Kidney tubule cell (primary cell): ENCODE measurements at places on chromosomes 11 and 22.

DNA sequence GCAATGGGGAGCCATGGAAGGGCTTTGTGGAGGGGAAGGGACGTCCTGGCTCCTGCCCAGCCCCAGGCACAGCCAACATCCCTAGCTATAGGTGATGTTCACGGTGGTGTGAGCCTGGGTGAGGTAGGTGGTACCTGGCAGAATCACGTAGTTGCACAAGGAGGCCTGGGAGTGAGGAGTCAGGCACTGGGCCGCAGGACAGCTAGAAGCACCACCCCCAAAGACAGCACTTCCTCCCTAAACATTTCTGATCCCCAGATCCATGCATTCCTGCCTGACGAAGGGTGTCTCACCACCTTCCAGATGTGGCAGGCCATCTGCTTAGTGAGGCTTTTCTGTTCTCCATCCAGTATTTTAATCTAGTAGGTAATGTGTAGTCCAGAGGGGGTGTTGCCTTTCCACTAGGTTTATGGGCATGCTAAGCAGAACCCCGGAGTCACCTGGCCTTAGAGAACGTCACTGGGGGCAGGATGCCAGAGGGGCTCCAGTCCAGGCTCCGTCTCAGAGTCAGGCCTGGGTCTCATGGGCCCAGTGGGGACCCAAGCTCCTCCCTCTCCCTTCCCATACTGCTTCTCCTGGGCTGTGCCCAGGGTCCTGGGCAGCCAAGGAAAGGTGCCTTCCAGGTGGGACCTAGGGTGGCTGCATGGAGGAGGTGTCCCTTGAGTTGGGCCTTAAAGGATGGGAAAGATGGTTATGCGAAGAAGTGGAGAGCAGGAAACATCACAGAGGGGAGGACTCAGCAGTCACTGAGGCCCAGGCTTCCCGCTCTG, 56.2 kb downstream of the OTOG start:
- DNase-seq = no peak

- no peak for DNase-seq
These were observed 1008.4 kb downstream of the JRKL start for GRCh38 chr11:97398246-97398645.

- DNase-seq = no peak
These were observed 5.1 kb downstream of the TSPAN18 start for GRCh38 chr11:44731685-44732430.

DNA sequence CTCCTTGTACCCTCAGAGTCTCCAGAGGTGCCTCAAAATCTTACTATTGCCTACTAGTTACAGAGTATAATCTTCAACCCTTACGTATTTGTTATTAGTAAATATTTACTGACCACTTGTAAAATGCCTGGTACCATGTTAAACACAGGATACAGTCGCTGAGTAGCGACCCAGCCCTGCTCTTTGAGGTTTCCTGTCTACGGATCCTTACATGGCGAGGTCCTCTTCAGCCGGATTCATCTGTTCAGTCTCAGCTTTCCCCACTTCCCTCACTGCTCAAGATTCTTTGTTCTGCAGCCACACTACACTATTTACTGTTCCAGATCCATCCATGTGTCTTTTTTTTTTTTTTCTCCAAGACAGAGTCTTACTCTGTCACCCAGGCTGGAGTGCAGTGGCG, 13.2 kb upstream of the TTC36 start:
- no peak for DNase-seq

DNA sequence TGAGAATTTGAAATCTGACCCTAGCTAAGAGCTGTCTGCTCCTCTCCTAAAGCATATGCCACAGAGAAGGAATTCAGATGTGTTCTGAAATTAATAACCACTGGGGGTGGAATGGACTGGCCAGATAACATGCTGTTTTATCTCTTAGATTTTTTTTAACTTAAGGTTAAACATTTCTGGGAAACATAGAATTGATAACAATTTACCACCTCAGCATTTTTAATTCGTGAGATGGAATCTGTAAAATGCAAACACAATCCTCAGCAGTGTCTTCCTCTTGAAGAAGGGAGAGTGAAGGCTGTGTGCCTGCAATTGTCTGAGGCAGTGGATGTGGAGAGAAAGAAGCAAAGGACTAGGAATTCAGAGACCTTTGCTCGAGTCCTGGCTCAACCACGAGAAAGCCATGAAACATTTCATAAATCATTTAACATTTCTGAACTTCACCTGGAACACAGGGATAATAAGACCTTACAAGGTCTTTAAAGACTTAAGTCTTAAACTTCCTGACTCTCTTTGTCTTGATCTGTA, at the start of gene SLC5A12:
SLC5A12 (minus strand) TSS at position 113 of the 528 bp plus-strand sequence. CDS start 346 bp downstream, outside the sequence.
- DNase-seq = no peak

- no peak for DNase-seq
These were observed 8.1 kb upstream of the DGKZ start for GRCh38 chr11:46338988-46339666.

DNA sequence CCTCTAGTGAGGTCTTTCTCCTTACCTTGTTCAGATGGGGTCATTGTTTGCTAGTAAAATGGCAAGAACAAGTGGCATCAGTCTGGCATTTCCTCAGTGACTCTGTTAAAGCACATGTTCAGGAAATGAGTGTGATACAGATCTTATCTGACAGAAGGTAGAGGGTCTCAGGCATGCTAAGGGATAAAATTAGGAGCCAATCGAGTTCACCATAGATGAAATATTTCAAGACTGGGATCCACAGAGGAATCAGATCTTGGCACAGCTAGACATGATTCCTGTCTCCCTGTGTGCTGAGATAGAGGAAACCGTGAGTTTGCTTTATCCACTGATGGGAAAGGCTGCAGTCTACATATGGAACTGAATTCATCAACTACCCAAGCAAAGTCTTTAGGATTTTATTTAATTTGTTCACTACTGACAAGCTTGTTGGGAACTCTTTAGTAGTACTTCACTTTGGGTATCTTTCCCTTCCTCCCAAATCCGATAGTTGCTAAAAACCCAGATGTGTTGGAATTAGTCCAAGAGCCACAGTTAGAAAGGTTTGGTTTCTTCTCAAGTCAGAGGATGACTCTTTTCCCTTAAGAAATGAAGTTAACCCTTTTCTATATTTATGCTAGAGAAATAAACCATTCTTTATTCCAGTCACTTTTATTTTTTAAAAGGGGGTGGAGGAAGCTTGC, 18.4 kb downstream of the FAM118B start:
- no peak for DNase-seq

GRCh38 chr22:23591201-23591791, 11.2 kb upstream of the IGLL1 start:
- peak; percentile 41 for DNase-seq

DNA sequence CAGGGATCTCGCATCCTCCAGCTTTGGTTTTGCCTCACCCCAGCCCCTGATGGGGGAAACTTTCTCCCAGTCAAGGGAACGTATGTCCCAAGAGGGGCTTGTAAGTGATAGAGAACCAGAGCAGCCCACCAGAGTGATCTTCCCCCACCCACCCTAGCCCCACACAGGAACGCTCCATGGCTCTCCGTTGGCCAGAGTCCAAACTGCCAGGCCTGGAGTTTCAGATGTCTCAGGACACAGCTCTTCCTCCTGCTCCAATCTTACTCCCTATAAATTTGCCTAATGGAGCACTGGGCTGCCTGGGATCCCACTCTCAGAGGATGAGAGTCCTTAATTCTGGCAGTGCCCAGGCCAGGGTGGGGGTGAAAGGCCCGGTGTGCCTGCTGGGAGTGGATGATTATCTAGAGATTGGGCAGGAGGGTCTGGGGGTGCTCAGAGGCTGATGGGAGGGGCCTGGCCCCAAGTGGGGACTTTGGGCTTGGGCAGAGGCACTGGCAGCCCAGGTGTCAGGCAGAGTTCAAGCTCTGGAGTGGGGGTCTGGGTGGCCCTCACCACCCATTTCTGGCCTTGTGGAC, 79.9 kb downstream of the WNT7B start:
- DNase-seq = no peak

DNA sequence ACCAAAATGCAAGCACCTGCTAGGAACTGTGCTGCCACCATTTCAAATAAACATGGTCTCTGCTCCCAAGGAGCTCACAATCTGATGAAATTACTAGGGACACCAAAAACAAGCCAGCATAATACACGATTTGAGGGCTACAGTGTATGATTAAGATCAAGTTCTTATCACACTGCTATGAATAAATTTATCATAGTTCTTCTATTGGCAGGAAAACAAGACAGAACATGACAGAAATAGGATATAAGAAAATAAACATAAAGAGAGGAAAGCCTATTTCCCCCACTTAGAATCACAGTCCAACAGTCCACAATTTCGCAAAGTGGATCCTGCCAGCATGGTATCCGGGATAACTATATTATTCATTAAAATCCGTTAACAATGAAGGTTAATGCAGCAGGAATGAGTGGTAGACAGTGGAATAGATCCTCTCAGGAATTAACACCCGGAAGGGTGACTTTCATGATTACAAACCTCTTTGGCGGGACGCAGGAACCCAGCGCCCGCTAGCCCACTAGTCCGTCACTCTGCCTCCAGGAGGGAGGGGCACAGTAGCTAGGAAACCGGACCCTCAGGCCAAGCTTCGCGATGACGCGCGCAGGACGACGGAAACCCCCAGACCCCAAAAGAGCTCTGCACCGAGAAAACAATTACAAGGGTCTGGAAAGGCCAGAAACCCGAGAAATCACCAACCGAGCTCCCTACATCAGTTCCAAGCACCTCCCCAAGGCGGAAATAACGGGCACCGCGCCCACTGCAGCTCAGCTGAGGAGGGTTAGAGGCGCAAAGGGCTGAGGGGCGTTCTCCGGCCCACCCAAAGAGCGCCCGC, 607 bp downstream of the CCDC82 start:
- peak; percentile 61 for DNase-seq

DNA sequence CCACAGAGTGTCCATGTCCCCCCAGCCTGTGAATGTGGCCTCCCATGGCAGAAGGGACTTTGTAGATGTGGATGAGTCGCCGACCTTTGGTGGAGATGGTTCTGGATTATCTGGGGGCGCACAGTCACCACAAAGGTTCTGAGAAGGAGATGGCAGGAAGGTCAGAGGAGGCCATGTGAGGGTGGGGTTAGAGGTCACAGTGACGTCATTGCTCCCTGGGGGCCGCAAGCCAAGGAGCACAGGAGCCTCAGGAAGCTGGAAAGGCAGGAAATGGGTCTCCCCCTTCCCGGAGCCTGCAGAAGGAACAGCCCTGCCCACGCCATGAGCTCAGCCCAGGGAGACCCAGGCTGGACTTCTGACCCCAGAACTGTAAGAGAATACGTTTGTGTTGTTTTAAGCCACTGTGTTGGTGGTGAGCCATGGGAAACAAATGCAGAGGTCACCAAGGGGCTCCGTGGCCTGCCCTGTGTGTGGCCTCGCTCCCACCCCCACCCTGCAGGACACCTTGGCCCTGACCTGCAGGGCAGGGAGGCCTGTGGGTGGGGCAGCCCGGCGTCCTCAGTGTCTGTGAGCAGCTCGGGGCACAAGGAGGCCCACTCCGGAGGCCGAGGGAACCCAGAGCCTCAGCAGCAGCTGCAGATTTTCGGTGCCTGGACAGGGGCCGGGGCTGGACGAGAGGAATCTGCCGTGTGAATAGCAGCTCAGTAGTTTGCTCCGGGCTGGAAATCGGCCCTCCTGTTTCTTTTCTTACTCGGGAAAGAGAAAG, 32.1 kb downstream of the GRAMD4 start:
- DNase-seq = peak; percentile 18

GRCh38 chr11:116792869-116793771, 1.4 kb upstream of the APOA5 start:
- DNase-seq = peak; percentile 85

GRCh38 chr22:43944670-43945430, 10.4 kb upstream of the SAMM50 start:
- DNase-seq = peak; percentile 30

- no peak for DNase-seq
These were observed 3.8 kb upstream of the APOL1 start for GRCh38 chr22:36249160-36249559.

DNA sequence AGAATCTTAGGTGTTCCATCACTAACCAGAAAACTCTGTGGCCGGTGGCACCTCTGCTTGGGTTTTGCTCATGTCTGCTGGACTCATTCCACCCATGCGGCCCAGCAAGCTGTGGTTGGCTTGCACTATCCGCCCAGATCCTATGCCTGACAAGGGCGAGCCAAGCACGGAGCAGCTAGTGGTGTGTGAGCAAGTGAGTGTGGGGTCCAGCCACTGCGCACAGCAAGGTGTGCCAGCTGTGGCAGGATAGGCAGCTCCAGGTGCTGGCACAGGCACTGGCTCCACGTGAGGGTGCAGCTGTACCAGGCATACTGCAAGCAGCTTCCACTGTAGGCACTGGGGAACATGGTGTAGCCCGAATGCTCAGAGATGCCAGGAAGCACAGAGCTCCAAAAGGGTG, 813.7 kb upstream of the CNTN5 start:
- DNase-seq = no peak

DNA sequence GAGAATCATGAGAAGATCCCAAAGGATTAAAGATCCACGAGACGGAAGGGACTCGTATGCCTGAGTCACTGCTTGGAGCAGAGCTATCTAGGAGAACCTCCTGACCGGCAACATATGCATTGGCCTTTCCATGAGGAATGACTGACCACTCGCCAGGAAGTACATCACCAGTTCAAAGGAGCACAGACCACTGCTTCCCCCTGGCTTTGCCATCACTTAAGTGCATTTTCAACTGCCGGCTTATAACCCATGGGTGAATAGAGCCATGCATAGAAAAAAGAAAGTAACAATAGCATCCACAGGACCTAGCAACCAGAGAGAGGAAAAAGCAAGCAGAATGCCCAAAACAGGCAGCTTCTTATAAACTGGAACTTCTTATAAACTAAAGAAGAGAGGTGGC, 98.3 kb upstream of the ZC3H12C start:
- no peak for DNase-seq

DNA sequence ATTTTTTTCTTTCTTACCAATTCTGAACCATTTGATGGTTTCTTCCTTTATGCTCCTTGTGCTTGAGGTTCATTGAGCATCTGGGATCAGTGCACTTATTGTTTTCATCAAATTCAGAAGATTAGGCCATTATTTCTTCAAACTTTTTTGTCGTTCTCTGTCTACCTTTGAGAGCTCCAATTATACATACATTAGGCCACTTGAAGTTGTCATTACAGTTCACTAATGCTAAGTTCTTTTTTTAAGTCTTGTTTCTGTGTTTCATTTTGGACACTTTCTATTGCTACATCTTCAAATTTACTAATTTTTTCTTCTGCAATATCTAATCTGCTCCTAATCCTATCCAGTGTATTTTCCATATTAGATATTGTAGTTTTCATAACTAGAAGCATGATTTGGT, 40.8 kb downstream of the CDPF1 start:
- DNase-seq = no peak

DNA sequence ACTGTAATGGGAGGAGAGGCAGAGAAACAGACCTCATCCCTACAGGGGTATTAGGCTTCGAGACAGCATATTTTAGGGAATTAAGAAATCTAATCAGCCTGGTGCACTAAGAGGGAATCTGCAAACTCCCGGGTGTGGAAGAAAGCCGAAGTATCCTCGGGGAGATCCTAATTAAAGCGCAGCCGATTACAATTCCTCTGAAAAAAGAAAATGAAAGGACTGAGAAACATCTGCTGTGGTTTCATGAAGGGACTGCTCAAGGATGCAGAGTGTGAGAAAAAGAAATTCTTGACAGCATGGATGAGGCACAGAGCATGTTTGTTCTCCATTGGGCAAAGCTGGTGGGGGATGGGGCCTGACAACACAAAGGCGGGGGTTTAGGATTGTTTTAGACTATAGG, 290.0 kb upstream of the LARGE1 start:
- DNase-seq = no peak

GRCh38 chr11:35615921-35616900, 2.0 kb upstream of the FJX1 start:
- peak; percentile 73 for DNase-seq

GRCh38 chr22:41382098-41382578, 396 bp downstream of the TEF start:
- DNase-seq = peak; percentile 17
